ENCODE measurements at places on chromosomes 2 and 18.

DNA sequence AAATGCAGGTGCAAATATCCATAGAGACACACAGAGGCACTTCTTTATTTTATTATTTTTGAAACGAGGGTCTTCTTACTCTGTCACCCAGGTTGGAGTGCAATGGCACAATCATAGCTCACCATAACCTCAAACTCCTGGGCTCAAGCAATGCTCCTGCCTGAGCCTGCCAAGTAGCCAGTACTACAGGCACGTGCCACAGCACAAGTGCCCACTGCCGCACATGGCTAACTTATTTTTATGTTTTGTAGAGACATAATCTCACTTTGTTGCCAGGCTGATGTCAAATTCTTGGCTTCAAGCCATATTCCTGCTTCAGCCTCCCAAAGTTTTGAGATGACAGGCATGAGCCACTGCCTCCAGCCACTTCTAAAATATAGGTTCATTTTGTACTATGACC lies 537.6 kb downstream of the THSD7B start:
- no peak for DNase-seq

DNA sequence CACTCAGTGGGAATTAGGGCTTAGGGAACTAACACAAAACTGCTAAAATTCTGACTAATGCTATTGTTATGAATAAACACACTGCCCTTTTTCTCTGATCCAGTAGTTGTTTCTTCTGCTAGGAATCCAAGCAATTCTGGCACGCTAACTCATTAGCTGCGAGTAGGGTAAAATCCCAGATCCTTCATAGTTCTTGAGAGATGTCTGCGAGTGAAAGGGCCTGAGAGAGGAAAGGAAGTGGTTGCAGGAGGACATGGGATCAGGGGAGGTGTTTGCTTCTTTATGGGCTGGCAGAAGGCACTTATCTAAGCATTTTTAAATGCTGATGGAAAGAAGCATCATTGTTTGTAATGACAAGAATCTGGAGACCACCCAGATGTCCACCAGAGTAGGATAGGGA lies 9.4 kb downstream of the MAP3K19 start:
- DNase-seq, result no peak

DNA sequence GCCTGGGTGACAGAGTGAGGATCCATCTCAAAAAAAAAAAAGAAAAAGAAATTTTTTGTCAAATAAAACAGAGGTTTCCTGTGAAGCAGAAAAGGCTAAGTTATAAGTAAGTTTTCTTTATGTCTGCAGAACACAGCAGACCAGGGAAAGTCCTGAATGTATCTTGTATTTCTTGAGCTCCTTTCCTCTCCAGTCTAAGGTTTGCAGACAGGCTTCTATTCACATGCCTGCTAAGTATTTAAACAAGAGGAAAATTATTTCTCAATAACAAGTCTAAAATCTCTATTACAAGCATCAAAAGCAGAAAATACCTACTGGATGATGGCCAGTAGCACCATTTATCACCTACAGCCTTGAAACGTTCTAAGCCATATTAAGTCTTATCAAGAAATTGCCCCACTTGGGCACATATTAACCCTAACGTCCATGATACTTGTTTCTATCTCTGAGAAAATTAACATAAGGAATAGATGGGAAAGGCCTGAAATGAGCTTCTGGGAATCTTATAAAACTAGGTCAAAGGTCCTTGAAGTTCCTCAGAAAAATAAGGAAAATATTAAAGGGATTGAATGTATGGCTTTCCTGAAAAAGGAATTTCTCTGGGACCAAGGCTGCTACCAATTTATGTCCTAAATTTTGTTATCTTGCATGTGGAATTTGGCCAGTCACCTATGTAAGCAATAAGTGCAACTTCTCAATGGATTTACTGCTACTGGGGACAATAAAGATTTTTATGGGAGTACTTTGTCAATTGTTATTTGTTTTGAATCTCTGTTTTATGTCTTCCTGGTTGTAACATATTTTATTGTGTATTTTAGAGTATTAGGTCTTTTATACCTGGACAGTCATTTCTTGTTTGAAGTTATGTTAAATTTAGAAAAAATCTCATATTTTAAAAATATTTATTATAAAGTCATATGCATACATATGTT lies 3.0 kb upstream of the REG1A start:
- no peak for DNase-seq

DNA sequence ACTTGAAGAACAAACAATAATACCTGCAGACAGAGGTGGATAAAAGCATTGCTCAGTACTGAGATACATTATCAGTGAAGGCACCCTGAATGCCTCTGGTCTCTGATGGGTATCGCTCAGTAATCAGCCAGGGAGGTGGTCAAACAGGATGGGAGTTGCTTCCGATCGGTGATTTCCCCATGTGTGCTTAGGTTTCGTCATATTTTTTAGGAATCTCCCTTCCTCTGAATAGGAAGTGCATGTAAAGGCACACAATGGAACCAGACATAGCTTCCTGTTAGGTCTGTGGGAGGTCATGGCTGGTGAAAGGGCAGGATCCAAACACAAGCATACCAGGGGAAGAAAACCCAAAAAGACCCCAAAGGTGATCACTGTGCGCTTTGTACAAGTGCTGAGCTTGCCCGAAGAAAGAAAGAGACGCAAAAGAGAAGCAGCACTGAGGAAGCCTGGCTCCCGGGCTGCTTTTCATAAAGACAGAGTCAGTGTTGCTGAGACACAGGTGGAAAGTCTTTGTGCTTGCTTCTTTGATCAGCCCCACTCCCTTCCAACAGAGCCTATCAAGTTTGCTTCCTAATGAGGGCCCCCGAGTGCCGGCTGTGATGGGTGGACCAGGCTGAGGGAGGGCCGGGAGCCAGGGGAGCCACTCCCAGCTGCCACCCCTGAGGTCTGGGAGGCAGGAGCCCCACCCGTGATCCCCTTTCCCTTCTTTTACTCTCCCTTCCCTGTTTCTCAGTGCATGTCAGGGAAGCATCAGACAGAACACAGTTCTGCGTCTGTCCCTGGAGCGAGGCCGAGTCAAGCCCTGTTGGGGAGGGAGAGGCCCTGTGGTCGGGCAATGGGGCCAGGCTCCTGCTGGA lies 138.2 kb downstream of the SH3RF3 start:
- DNase-seq, result no peak

DNA sequence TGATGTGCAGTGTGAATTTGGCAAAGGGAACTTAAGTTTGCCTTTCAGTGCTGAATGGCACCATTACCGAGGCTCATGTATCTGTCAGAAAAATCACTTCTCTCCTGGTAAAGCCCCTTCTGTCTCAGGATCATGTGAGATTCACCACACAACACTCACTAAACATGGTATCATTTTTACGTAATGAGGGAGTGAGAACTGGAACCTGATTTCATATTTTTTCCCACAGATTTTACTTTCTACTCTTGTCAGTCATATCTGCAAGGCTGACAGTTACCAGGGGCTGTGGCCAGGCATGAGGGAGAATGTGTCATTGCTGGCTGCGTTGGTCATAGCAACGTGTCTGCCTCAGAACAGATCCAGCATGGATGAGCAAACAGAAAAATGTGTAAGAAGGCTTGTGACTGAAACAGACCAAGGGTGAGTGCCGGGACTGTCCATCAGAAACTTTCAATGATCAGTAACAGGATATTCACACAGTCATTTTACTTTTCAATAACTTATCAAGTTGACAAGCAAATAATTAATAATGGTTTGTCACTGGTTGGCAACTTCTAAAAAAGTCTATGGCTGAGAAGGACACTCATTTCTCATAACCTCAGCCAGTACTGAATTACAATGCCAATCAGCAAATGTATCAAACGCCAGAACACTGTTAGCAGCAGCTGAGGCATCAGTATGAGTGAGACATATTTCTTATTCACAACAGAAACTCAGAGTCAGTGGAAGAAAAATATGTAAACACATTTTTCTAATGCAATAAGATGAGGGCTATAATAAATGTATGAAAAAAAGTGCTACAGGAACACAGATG lies 100.5 kb downstream of the CDC42EP3 start:
- no peak for DNase-seq

DNA sequence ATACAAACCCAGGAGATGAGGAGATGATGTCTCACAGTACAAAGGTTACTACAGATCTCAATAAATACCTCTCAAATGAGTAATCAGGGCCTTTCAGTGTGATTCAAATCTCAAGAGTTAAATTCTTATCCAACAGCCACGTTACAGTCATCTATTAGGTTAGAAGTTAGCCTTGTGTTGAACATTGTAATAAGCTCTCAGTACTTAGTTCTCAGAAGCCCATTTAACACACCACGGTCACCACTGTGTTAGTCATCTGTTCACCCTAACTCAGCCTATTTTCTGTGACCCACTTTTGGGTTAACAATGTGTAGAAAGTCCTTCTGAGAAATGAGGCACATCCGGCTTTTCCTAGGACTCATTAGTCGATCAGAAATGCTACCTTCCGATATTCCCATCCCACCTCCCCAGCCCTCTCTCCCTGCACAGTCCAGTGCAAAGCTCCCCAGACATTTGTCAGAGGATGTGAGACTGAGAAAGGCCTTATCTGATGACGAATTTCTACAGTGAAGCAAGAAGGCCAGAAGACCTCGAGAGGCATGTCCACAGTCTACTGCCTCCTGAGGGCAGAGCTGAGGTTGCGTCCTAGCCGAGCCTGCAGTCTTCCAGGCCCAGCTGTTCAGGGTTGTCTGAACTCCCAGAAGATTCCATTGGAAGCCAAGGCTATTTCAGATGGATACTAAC lies 92.6 kb downstream of the ACTR2 start:
- DNase-seq, result no peak

DNA sequence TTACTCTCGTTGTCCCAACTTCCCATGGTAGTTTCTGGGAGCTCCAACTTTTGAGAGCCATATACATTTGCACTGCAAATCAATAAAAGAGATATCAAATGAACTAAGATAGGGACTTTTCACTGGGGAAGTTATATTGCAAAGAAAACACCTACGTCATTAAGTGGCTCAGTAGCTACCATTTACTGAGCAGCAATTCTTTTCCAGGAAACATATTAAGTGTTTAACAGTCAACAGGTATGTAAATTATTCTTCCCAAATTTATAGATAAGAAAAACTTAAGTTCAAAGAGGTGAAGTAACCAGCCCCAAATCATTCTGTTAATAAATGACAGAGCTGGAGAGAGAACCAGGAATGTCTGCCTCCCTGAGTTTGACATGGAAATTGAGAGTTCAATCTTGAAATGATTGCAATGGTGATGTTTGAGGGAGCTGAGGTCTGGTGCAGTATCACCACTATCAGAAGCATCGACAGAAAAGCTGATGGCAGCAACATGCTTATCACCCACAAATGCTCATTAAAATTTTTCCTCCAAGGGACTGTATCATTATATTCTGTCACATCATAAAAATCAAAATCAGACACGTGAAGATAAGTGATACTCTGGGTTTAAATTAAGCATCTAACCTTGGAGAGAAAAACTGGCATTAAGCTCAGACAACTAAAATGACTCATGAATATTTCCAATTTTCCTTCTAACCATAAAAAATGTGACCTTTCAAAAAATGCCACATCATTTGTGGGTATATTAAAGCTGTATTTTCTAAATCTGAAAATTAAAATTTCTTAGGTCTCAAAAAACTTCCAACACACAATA lies 43.4 kb downstream of the GAREM1 start:
- no peak for DNase-seq

- DNase-seq, result no peak
These were observed 57.1 kb downstream of the RAPGEF4 start for GRCh38 chr2:172792711-172793110.

- no peak for DNase-seq
These were observed 36.6 kb upstream of the VIT start for GRCh38 chr2:36659872-36660312.

DNA sequence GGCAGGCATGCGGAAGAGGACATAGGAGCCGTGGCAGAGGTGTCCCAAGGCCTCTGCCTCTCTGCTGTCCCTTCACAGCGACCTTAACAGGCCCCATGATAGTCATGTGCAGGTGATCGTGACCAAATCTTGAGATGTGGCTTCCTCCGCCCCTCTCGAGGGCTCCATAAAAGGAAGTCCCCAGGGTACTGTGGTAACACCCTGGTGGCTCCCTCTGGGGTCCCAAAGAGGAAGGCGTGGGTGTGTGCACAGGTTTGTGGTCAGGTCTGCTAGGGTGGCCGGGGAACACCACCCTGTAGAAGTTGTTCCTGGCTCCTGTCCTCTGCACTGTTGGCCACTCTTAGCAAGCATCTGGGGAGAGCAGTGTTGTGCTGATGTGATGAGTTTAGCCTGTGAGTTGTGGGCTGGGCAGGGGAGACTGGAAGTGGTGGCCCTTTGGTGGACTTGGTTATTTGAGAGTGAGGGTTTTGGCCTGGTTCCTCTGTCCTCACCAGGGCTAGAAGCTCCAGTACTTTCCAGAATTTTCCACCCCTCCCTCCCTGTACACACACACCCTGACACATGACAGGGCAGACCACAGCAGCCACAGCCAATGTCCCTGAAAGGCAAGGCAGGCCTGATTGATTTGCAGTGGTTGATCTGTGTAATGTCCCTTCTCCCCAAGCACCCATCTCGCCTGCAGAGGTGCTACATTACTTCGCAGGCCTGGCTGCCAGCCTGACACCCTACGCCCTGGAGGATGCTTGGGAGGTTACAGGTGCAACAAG lies 68.9 kb upstream of the BOD1L2 start:
- no peak for DNase-seq

GRCh38 chr18:24427484-24427883 lies 1.0 kb downstream of the IMPACT start:
- DNase-seq, result no peak

DNA sequence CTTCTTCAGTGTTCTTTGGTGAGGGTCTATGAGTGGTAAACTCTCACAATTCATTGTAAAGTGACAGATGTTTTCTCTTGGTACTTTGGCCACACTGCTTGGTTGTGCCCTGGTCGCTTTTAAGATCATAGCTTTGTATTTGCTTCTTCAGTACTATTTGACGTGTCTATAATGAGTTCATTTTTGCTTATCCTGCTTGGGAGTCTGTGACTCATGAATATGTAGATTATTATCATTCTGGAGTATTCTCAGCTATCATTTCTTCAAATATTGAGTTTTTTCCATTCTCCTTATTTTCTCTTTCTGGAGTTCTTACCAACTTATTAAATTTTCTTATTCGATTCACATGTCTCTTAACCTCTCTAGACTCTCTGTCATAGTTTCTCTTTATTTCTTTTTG lies 73.0 kb upstream of the HS6ST1 start:
- DNase-seq, result no peak

GRCh38 chr18:23231340-23232021 lies 96.2 kb downstream of the CABLES1 start:
- no peak for DNase-seq

DNA sequence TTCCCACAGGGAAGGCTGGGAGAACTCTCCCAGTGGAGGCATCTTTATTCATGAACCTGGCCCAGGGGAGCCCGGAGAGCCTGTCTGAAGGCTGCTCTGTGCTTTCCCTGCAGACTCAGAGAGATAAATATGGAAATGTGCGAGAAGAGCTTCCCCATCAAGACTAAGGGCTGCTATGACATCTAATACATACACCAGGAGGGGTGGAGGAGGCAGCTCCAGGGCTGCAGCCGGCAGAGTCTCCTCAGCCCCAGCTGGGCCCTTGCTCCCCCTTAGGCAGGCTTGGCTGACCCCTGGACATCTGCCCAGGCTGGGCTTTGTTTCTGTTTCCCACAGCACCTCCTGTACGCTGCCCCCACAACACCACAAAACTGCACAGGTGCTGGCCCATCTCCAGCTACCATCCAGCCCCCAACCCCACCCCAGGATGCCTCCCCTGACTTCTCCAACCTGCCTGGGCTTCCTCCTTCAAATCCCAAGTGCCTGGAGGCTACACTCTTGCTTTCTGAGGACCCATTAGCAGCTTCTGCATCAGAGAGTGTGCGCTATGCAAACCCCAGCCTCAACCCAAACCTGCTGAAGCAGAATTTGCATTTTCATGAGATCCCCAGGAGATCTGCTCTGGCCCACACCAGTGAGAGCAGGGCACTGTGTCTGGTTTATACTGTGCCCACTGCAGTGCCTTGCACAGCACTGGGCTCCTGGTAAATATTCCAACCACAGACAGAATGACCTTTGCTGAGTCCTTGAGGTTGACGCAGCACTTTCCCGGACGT lies 96.8 kb downstream of the VSNL1 start:
- DNase-seq, result no peak

Data from nucleus accumbens (tissue), 56 donors.